ENCODE measurements at places on chromosomes 3 and 15.

- no peak for DNase-seq
These were observed 34.7 kb downstream of the CEP19 start for GRCh38 chr3:196677353-196677752.

GRCh38 chr15:80087104-80087503 is 27.6 kb downstream of the ZFAND6 start:
- DNase-seq = no peak

DNA sequence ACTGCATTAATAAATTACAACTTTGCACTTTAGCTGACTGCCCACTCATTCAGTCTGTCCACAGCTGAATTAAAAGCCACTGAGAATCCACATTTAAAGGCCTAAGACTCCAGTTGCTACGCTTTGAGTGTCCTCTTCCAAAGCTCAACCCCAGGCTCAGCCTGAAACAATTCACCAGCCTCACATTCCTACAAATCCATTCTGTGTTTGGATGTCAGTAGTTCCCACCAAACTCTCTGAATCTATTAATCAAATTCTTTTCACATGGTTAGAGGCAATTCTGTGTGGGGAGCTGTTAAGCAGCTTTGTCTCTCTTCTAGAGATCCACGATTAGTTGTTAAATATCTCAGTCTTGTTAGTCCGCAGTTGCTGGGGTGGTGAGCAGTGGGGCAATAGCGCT is 116.8 kb upstream of the UBE2E2 start:
- DNase-seq = no peak

DNA sequence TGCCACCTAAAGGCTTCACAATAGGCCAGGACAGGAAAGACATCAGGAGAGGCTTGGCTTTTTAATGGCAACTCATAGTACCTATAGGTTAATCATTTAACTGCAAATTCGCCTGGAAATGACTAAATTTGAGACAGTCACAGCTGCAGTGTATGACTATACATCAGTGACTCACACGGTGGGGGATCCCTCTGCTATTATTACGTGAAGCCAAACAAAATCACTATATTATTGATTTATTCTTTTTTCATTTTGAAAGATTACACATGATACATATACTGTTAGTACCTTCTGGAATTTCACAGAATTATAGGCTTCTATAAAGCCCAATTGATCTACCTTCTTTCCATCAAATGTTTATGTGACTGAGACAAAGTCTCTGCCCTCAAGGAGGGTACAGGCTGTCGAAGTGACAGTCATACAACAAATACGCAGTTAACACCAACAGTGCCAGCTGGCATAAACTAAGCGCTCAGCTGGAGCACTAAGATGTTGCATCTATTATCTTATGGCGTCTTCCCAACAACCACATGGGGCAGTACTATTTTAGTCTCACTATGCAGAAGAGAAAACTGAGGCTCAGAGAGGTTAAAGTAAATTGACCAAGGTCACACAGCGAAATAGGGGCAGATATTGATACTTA is 82.0 kb upstream of the LMOD3 start:
- no peak for DNase-seq

- DNase-seq = no peak
These were observed 722.0 kb upstream of the CFAP20DC start for GRCh38 chr3:59771768-59772181.

DNA sequence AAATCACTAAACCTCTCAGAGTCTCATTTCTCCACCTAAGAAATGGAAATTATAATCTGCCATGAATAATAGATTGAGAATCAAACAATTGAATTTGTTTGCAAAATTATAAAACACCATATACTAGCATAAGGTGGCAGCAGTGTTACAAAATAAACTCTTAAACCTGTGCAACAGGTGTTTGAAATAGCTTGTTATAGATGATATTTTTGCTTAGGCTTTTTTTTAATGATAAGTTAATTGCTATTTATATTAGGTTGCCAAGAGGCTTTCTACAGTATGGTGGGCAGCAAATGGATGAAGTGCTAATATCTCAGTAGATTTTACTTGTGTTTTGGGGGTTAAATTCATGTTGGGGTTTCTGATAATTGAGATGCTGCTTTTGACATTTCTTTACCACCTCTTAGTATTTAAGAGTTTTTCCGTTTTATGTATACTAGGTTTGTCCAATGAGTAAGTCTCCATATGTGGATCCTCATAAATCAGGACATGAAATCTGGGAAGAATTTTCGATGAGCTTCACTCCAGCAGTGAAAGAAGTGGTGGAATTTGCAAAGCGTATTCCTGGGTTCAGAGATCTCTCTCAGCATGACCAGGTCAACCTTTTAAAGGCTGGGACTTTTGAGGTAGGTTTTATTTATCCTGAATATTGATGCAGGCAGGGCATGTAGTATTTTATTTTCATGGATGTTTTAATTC is 19.6 kb downstream of the NR1D2 start:
- DNase-seq = no peak

GRCh38 chr3:54530944-54531343 is 396.9 kb downstream of the LRTM1 start:
- no peak for DNase-seq

- no peak for DNase-seq
These were observed 145.0 kb downstream of the STAC start for GRCh38 chr3:36525115-36525801.

DNA sequence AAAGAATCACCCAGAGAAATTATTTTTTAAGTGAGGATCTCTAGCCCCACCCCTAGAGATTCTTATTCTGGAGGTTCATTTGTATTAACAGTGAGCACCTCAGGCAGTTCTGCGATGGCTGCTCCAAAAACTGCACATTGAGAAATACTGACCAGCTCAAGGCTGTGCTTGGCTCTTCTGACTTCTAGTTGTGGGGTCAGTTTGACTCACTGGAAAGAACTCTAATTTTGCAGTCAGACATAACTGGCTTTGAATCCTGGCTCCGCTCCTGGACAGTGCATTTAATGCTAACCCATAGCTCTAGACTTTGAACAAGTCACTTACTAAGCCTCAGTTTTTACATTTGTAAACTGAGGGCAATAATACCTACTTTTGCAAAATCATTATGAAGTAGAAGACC is 123.6 kb upstream of the SKOR1 start:
- no peak for DNase-seq

- peak; percentile 47 for DNase-seq
These were observed 1.4 kb upstream of the BCL6 start for GRCh38 chr3:187746442-187747281.

GRCh38 chr3:59386165-59386564 is 336.3 kb upstream of the CFAP20DC start:
- no peak for DNase-seq

DNA sequence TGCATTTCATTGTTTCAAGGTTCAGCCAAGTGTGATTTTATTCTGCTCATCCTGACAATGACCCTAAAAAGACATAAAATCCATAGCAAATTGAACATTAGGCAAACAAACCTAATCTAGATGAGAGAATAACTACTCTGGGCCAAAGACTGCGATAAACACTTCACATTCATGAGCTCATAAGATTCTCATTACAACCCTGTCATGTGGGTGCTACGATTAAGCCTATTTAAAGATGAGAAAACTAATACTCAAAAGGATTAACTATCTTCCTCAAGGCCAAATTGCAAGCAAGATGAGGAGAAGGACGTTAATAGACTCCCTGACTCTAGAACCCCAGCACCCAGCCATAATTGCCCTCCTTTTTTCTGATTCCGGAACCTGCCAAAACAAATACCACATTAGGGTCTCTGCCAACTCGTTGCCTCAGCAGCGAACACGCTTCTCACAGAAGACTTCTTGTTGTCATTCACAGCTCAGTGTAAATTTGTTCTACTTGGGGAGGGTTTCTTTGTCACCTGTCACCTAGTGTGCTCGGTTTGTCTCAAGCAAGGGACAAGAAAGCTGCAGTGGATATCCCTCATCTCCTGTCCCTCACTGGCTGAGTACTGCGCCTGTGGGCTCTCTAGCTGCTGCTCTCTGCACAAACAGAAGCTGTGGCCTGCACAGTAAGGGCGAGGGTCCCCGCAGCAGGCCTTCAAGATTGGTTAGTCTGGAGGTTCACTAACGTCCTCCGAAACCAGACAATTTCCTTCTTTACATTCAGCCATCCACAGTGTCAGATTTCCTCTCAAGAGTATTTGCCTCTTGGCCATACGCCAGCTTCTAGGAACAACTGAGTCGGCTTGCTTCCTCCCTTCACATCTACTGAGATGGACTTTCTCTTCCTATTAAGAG is 200.0 kb upstream of the UBE2E2 start:
- no peak for DNase-seq

DNA sequence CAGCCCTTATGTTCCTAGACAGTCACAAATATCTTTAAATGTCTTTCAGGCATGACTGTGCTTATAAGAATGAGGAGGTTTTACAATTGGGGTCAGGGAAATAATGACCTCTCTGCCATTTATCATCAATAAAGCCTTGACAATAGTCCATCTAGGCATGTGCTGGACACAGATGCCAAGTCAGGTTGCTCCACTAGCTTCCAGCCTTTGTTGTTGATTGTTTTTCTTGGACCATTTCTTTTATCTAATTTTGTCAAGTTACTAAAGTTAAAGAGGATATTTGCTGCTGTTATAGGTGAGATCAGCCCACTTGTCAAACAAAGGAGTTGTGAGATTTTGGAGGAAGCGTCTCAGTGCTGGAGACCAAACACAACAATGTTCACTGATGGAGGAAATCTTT is 628.0 kb downstream of the ROBO2 start:
- DNase-seq = no peak

- DNase-seq = no peak
These were observed 126.2 kb upstream of the ATP10A start for GRCh38 chr15:25989327-25989726.

GRCh38 chr3:11737742-11738141 is 94.0 kb upstream of the VGLL4 start:
- DNase-seq = no peak

Data from cerebellum (tissue), 4 donors.